Retinal pigment epithelial cell (primary cell): ENCODE measurements at places on chromosomes 7 and 10.

- peak; percentile 30 for DNase-seq
These were observed 696 bp downstream of the MALSU1 start for GRCh38 chr7:23299770-23300300.

DNA sequence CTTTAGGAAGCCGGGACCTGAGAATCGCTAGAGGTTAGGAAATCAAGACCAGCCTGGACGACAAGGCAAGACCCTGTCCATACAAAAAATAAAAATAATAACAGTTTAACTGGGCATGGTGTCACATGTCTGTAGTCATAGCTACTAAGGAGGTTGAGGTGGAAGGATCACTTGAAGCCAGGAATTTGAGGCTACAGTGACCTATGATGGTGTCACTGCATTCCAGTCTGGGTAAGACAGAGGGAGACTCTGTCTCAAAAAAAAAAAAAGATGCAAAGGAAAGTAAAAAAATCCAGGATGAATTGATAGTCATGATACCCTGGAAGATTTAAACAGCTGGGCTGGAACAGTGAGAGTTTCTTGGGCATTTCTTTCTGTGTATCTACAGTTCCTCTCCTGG lies 463.2 kb downstream of the GALNT17 start:
- DNase-seq: no peak

DNA sequence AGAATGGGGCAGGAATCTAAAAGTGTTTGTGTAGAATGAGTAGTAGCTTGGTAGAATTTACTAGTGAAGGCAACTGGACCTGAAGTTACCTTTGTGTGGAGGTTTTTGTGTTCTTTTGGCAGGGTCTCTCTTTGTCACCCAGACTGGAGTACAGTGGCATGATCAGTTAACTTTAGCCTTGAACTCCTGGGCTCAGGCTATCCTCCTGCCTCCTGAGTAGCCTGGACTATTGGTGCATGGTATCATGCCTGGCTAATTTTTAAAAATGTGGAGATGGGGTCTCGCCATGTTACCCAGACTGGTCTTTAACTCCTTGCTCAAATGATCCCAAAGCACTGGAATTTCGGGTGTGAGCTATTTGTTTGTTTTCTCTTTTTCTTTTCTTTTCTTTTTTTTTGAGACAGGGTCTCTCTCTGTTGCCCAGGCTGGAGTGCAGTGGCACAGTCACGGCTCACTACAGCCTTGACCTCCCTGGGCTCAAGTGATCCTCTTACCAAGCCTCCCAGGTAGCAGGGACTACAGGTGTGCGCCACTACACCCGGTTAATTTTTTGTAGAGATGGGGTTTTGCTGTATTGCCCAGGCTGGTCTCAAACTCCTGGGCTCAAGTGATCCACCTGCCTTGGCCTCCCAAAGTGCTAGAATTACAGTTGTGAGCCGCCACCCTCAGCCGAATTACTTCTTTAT lies 76.7 kb downstream of the MKLN1 start:
- no peak for DNase-seq

DNA sequence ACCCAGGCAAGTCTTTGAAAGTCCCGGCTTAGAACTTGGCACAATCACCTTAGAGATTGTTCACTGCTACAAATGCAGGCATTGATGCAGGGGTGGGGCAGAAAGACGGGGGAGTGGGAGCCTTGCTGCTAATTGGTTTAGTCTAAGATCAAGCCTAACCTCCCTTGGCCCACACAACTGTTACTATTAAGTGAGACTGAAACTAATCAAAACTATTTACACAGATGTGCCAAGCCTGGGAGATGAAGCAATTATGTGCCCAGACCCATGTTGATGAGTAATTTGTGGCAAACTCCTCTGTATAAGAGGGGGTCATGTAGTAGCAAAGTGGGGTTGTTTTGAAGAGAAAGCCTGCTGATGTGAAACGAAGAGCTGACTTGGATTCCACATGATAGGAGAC lies 178.2 kb upstream of the ITGB1 start:
- DNase-seq: no peak

- no peak for DNase-seq
These were observed 56.8 kb downstream of the GPR141 start for GRCh38 chr7:37740398-37740797.

- no peak for DNase-seq
These were observed 136.5 kb downstream of the NEUROD6 start for GRCh38 chr7:31204071-31204470.

DNA sequence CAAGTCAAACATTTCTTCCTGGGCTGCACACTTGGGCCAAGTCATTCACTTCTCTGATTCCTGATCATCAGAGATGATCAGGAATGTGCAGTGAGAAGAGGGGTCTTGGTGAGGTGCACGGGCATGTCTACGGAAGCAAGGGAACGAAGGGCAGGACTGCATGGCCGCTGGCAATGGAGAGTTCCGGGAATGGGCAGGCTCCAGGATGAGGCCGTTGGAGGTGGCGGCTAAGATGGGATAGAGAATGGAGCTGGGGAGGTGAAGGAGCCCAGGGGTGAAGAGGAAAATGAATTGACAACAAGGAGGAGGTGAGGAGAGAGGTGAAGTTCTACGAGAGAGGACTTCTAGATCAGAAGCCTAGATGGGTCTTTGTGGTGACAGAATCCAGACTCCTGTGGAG lies 260.0 kb downstream of the GRID1 start:
- DNase-seq: no peak

DNA sequence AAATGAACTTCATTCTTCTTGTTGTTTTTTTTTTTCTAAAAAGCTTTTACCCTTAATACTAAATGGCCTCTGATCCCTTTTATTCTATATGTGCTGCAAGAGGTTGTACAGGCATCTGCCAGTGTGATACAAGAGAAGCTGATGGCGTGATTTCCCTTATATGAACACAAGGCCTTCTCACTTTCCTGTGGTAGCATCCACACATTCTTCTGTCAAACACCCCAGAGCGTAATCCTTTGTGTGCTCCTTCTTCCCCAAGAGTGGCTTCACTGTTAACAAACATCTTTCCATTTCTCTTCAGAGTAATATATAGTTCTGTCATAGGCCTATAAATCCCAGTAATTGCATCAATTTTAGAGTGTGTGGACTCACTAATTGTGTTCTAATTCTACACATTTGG lies 86.3 kb upstream of the CAPZA2 start:
- DNase-seq: no peak

GRCh38 chr7:13420726-13421125 lies 568.7 kb downstream of the ETV1 start:
- DNase-seq: no peak

DNA sequence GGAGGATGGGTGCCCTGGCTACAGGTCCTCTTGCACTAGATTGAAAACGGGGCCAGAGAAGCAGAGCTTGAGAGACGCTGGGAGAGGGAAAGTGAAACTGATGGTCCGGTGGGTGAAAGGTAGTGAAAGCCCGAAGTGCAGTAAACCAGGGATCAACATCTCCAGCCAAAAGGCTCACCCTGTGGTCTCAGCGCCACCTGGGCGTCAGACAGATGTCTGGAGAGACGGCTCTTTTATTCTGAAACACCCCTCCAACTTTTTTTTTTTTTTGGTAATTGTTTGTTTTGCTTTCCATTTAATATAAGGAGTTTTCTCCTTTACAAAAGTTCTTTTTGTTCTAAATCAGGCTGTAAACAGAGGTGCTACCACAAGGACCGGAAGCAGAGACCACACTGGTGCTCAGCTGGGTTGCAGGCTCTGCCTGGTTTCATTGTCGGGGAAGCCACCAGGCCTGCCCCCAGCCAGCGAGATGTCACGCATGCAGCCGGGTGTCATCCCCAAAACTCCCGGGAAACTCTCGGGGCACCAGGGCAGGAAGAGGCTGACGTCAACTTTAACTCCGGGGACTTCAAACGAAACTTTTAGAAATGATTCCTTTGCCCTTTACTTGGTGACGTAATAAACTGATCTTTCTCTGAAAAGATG lies 11.2 kb downstream of the IL2RA start:
- DNase-seq: no peak

DNA sequence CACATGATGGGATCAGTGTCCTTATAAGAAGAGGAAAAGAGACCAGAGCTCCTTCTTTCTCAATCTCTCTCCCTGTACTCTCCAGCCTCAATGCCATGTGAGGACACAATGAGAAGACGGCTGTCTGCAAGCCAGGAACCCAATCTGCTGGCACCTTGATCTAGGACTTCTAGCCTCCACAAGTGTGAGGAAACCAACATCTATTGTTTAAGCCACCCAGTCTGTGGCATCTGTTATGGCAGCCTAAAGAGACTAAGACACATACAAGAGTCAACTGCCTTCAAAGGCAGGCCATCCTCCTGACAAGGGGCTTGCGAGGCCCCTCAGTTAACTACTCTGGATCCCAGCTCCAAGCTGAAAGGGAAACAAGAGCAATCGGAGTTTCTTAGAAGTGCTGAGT lies 218.2 kb upstream of the FRMD4A start:
- DNase-seq: no peak
